Fibroblast of the aortic adventitia (primary cell): ENCODE measurements at places on chromosomes 12 and 14. TPM values are rescaled to one million over a fixed set of nuclear protein-coding genes. Genes with fewer than 3 reads are reported as not detected.

GRCh38 chr12:71431991-71432390, 7.6 kb upstream of the LGR5 start:
- DNase-seq, result no peak

The RFX4 gene
- not detected in 2 replicates for total RNA-seq

The ANO4 gene
- 0.18 and 1.6 TPM in 2 replicates for total RNA-seq

The LGR5 gene
- total RNA-seq, result 7.8 TPM in 1 of 2 replicates, not detected in the other
